ENCODE measurements at places on chromosomes 2 and 18. TPM values are rescaled to one million over a fixed set of nuclear protein-coding genes. Genes with fewer than 3 reads are reported as not detected.

NEU4 gene
- total RNA-seq: not detected

IHH gene
- not detected for total RNA-seq

VIT gene
- 2.4 TPM for total RNA-seq

ANKRD29 gene
- total RNA-seq: 8.9 TPM

CAVIN2 gene
- 1.9 TPM for total RNA-seq

UPP2 gene
- total RNA-seq: not detected

CYP1B1 gene
- total RNA-seq: 29.9 TPM

REG1B gene
- total RNA-seq: not detected

ALLC gene
- total RNA-seq: not detected

PAX3 gene
- 5.5 TPM for total RNA-seq

TMEM200C gene
- 0.35 TPM for total RNA-seq

COLEC11 gene
- total RNA-seq: not detected

LRATD1 gene
- 18.5 TPM for total RNA-seq

DNA sequence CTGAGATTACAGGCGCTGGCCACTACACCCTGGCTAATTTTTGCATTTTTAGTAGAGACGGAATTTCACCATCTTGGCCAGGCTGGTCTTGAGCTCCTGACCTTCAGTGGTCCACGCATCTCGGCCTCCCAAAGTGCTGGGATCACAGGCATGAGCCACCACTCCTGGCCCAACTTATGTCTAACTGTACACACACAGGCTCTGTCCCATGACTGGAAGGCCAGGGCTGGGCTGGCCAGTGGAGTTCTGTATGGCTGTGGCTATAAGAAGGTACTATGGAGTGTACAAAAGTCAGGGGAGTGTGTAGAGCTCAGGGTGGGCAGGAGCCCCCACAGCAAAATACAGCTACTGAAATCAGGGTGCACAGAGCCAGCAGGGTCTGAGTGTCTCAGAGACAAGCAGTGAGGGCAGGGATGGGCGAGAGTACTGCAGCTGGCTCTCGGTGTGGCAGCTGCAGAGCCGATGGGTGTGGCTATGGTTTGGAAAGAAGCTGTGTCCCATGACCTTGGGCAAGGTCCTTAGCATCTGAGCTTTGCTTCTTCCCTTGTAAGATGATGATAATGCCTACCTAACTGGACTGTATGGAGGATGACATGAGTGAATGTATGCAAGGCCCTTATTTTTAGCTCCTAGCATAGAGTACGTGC lies 10.4 kb upstream of the MSGN1 start:
- no peak for DNase-seq

- DNase-seq: no peak
Observed at GRCh38 chr18:34219651-34220050, 5.1 kb downstream of the NOL4 start.

DNA sequence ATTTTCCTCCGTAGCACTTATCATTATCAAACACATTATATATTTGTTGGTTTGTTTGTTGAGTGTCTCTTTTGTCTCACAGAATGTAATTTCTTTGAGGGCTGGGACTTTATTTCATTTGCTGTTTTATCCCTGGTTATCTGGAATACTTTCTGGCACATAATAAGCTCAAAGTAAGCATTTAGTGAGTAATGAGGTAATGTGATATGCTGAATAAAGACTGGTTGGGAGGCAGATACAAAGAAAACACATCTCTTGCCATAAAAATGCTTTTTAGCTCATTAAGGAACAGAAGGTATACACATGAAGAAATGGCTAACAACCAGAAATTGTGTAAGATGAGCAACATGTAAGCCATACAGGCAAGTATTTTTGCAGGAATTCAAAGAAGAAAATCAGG lies 1411.8 kb downstream of the LRP1B start:
- DNase-seq: no peak

GRCh38 chr18:55534547-55534946 lies 53.4 kb downstream of the TCF4 start:
- DNase-seq: no peak

GRCh38 chr18:30186245-30186644 lies 856.3 kb downstream of the DSC3 start:
- DNase-seq: no peak

GRCh38 chr2:64781711-64782390 lies 128.1 kb upstream of the SERTAD2 start:
- DNase-seq: no peak

DNA sequence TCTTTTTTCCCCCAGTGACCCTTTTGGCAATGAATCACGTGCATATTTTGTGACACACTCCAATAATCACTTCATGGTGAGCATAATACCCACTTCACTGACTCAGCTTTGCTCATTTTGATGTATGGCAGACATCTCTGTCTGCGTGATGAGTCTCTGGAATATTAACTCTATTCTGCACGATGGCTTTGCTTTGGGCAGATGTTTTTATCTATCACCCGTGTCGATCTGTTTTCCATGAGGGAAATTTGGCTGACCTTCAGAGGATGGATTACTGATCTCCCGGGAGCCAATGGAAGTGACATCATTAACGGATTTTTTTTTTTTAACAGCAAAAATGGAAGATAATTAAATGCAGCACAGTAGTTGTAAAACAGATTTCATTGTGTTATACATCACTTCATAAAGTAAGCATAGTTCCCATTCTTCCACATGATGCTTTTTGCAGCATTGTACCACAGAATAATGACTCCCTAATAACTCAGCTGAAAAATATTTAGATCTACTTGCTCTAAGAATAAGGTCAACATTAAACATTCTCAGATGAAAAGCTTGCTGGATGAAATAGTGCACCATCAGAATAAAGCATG lies 29.8 kb downstream of the CDC42EP3 start:
- no peak for DNase-seq

GRCh38 chr18:52069201-52069600 lies 270.8 kb upstream of the DCC start:
- no peak for DNase-seq

GRCh38 chr18:35817604-35818352 lies 154.7 kb upstream of the RMP24 start:
- DNase-seq: no peak

DNA sequence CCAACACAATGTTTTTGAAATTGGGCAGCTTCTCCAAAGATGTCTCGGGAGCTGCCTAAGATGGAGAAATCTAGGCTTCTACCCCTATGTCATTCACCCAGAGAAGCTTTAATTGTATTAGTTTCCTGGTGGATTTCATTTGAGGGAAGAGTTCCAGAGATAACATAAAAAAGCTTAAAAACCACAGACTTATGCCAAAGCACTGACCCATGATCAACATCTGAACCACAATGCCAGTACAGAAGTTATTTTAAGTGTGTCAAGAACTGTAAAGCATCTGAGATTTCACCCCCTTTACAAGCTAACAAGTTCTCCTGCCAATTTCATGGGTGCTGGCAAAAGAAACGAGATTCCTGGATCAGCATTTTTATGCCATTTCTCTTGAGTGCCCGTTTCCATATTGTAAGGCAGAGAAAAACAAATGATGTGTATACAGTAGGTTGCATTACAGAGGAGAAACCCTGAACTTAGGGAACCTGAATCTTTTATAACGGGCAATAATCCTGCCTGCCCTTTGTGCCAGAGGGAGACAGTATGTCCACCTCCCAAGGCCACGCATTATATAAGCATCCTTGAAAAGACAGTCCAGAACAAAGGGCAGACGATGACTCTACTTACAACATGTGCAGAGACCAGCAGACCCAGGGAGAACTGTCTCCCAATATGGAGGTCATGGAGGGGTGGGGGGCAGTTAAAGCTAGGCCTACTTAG lies 44.1 kb downstream of the MREG start:
- no peak for DNase-seq

DNA sequence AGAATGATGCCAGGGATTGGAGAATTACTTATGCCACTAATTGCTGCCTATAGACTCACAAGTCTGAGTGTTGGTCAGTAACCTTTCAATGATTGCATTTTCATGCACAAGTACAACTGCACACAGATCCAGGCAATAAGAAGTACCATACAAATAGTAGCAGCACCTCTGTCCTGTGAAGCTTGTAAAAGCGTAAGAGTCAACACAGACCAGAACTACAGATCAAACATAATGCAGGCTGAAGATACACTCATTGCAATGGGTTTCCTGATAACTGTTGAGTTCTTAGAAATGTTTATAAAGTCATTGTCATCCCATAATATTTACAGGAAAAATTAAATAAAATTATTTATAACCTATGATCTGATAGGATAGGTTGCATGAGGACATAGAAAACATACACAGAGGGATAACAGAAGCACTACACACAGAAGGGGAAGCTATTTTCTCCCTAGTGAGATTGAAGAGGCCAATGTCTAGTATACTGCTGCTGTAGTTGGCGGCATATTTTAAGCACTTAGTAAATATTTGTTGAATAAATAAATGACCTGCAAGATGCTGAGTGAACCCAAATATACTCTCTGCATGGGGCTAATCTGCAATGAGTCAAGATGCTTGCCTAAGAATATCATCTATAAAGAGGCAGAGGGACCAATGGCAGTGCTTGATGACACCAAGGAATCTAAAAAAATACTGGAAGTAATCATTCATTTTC lies 5.7 kb upstream of the PIK3C3 start:
- DNase-seq: no peak

DNA sequence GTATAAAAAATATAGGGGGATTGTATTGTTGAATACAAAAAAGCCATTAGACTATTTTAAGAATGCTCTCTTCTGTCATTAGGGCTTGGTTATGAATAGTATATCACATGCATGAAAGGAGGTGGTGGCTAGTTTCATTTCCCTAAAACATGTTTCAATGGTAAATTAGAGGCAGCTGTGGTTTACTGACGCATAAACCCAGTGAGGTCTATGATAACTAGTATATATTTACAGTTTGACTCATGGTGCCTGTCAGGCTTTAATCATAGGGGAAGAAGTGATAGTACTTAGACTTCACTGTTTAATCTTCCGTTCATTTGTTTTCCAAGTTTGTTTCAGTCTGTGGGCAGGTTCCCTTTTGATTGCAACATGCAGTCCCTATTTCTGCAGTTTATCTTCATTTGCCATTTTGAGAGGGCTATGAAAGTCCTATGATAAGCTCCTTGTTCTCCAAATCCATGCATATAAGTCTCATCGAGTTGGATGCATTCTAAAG lies 55.1 kb upstream of the MAP4K3 start:
- peak; percentile 94 for DNase-seq

GRCh38 chr2:70118798-70119454 lies 31.6 kb downstream of the PCBP1 start:
- DNase-seq: no peak

DNA sequence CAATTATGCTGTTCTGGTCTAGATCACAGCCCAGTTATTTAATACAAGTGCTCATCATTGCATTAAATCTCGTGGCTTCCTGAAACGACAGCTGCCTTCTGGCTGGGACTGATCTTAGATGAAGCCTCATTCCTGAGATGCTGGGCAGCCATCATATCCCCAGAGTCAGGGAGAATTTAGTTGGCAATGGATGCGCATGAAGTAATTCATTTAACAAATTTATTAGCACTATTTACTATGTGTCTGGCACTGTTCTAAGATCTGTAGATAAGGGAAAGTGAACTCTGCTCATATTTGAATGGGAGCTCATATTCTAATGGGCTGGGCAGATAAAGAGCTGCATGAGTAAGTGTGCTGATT lies 244.7 kb downstream of the KCNS3 start:
- no peak for DNase-seq

DNA sequence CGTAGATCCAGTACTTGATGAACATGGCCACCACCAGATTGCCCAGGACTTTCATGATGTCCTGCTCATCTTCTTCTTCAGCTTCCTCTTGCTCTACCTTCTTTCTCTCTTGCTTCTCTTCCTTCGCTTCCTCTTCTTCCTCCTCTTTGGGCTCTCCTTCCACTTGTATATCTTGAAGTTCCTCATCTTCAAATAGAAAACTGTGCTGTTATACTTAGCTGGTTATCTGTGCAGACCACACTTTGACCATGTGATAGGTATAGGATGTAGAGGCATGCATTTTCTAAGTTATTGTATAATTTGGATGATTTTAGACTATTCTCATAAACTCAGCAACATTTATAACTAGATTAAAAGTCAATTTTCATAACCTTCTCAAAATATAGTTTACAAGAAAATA lies 263.4 kb downstream of the NAPG start:
- no peak for DNase-seq

GRCh38 chr2:119108186-119108585 lies 50.4 kb downstream of the C1QL2 start:
- no peak for DNase-seq

- no peak for DNase-seq
Observed at GRCh38 chr18:29096079-29096770, 919.3 kb upstream of the CDH2 start.

GRCh38 chr2:19073522-19073921 lies 284.9 kb downstream of the OSR1 start:
- DNase-seq: peak; percentile 70

DNA sequence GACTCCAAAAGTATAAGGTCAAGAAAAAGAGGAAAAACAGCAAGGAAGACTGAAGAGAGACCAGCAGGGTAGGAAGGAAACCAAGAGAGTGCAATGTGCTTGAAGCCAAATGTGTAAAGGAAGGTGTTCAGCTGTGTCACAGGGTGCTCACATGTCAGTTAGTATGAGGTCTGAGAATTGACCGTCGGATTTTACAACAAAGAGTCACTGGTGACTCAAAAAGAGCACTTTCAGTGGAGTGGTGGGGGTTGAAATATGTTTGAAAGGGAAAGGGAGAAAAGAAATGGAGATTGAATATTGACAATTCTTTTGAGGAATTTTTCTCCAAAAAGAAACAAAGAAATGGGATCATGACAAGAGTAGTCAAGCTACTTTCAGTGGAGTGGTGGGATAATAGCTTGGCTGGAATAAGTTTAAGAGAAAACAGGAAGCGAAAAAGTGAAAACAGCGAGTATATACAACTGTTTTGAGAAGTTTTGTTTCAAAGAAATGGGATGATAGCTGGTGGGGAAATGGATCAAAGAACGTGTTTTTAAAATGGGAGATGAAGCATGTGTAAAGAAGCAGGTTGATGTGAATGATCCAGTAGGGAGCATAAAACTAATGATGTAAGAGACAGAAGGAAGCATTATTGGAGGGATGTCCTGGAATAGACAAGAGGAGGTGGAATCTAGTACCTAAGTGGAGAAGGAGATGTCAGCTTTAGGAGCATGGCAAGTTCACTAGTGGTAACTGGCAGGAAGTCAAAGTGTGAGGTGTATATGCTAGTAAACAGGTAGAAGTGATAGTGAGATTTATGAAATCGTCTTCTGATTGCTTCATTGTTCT lies 3.6 kb upstream of the TSPYL6 start:
- no peak for DNase-seq

DNA sequence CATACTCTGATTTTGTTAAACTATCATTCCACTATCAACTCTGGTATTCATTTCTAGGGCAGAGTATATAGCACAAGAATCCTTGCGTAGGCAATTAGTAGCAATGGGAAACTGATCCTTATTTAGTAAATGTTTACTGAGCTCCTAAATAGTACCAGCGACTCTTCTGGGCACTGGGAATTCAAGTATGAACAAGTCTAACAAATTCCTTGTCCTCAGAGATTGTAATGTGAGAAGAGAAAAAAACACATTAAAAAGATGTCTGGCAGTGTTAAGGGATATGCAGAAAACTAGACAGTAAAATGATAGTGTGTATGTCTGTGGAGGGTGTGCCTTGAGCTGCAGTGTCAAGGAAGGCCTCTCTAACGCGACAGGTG lies 721 bp downstream of the METTL5 start:
- no peak for DNase-seq

GRCh38 chr2:241065355-241065803 lies 36.7 kb downstream of the MTERF4 start:
- DNase-seq: no peak

All from H4 (cell line).